Head of caudate nucleus (tissue), 42 donors: ENCODE measurements at places on chromosomes 3 and 15.

DNA sequence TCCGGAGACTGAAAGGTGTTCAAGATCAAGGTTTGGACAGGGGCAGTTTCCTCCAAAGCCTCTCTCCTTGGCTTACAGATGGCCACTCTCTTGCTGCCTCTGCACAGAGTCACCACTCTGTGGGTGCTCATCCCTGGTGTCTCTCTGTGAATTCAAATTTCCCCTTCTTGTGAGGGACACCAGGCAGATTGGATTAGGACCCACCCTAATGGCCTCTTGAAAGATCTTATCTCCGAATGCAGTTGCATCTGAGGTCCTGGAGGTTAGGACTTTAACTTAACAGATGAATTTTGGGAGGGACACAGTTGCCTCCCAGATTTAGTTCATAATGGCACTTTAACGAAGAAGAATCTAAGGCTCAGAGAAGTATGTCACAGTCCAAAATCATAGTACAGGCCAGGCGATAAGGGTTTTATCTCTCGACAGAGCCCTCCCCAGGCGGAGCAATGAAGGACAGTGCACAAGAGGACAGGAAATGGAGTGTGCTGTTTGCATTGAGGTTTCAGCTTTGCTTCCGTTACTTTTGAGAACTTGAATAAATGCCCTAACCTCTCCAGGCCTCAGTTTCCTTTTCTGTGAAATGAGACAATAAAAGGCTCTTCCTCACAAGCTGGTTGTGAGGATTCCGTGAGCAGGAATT lies 38.9 kb upstream of the KIF23 start:
- DNase-seq, result no peak

GRCh38 chr3:166879661-166880060 lies 500.4 kb downstream of the ZBBX start:
- DNase-seq, result no peak

DNA sequence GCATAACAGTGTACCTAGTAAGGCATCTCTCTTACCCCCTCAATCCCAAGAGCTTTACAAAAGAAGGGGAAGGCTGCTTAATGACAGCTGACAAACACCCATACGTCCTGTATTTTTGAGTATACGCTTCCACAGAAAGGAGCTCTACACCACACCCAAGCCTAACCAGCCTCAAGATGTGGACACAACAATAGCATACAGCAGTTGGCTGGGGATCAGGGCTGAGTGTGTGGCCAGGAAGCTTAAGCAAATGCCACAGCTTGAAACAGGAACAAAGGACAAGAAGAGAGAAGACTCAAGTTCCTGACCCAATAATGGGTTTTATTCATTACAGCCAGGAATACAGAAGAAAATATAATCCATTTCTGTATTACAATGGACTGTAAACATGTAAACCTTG lies 6.9 kb downstream of the HEXA start:
- peak; percentile 9 for DNase-seq

DNA sequence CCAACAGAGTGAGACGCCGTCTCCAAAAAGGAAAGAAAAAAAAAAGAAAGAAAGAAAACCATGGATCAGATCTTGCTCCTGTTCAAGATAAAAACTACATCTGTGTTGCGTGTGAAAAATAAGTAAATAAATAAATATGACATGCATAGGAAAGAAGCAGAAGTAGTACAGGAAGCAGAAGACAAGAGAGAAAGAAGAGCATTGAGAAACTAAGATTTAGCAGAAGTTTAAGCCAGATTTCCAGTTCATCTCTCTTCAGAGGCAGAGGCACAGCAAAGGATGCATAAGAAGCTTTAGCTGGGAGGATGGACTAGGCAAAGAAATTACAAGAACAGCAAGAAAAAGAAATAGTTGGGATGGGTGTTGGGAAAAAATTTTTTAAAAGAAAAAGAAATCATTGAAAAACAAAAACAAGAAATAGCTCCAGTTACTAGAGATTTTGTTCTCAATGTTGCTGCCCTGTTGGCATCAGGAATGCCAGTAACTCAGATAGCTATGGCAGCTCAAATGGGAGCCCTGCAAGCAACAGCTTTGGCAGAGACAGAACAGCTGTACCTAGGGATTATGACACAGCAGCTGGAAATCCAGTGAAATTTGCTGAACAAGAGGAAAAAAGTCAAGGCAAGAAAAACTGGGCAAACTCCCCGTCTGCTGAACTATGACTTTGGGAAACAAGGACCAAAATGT lies 17.3 kb downstream of the AP3S2 start:
- DNase-seq, result no peak

DNA sequence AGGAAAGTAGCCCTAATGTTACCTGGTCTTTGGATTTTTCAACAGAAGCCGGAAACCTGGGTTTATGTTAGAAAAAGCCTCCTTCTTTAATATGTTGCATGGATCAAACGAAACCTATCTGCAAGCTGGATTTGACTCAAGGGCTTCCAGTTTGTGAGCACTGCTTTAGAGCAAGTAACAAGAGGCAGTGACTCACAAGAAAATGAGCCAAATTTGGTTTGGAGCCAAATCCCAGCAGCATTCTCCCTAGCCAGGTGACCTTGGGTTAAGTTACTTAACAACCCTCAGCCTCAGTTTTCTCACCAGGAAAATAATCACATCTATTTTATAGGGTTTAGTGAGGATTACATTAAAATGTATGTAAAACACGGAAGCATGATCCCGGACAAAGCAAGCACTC lies 215.2 kb upstream of the PRICKLE2 start:
- DNase-seq, result peak; percentile 32

DNA sequence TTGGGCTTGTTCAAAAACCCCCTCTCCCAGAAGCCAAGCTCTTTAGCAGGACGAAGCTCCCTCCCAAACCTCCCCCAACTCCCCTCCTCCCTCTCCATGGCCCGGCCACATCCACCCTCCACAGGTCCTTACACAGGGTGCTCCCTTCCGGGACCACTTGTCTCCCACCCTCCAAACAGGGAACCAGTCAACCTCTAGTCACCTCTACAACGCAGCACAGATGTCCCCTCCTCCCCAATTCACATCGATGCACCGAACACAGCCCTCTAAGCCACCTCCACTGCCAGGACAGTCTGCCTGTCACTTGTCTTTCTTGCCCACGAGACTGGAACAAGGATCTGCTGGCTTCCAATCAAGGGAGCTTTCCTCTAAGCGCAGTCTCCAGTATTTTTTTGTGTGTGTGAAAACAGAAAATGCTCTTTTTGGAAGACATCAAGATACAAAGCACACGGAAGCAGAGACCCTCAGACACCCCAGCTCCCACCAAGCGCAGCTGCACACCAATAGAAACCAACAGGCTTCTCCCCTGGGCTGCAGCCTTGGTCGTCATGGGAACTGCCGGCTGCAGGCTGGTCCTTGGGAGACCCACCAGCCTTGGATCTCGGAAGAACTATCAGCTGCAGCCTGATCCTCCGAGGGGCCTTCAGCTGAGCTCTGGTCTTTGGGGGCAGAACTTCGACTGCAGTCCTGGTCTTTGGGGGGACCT lies 26.5 kb downstream of the IQSEC1 start:
- no peak for DNase-seq

GRCh38 chr3:178810181-178810580 lies 261.4 kb downstream of the ZMAT3 start:
- DNase-seq, result no peak

DNA sequence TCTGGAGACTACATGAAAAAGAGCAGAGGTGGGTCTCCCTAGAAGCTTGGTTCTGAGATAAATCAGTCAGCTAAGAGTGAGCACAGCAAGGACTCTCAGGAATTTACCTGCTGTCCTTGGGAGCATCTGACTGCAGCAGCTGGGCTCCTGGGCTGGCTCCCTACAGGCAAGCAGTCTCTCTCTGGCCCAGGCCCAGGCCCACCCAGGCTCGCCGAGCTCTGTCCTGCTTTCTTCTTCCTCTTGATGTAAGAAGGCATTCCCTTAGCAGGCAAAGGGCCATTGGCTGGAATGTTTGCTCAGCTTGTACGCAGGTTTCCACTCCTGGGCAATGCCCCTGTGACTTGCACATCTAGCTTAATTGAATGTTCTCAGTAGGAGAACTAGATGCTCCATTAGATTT lies 4.3 kb upstream of the RBP2 start:
- DNase-seq, result no peak

- DNase-seq, result no peak
Observed at GRCh38 chr3:195032955-195033354, 238.0 kb downstream of the XXYLT1 start.

- DNase-seq, result no peak
Observed at GRCh38 chr3:87503900-87504498, 227.6 kb upstream of the POU1F1 start.

- no peak for DNase-seq
Observed at GRCh38 chr3:123597561-123597960, 12.7 kb upstream of the HACD2 start.

GRCh38 chr3:73271-73670 lies 123.3 kb upstream of the CHL1 start:
- no peak for DNase-seq
